Stimulated activated CD4-positive, alpha-beta T cell treated with anti-CD3 and anti-CD28 coated beads, Interleukin-1b, Interleukin-23, amount 100 ng/mL, for 24 hours (primary cell): ENCODE measurements at places on chromosomes 1 and 21.

DNA sequence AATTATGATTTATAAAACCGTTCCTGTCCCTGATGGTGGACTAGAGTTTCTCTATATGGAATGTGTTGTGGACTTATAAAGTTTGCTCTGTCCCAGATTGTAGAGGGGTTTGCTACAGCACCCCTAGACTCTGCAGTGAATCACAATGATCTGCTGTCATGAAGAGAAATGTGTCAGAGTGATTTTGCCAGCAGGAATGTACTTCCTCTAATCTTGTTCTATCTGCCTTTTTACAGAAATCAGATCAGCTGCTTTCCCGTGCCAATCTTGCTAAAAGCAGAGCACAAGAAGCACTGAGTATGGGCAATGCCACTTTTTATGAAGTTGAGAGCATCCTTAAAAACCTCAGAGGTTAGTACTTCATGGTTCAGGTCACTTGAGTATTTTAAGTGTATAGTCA lies 52.0 kb downstream of the LAMC2 start:
- no peak for DNase-seq

DNA sequence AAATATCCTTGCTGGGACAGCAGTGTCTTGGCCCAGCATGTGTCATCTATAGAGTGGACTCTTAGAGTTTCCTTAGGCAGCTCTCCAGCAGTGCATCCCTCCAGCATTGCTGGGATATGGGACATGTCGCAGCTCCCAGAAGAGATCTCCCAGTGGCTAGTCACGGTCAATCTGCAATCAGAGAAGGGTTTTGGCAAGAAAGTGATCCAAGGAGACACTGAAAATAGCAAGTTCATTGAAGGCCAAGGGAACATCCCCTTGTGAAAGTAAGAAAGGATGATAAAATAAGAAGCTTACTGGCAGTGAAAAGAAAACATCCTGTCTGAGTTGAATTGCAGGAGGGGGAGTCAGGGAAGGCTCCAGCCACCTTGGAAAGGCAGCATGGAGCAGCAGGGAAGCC lies 19.3 kb upstream of the NPL start:
- no peak for DNase-seq

DNA sequence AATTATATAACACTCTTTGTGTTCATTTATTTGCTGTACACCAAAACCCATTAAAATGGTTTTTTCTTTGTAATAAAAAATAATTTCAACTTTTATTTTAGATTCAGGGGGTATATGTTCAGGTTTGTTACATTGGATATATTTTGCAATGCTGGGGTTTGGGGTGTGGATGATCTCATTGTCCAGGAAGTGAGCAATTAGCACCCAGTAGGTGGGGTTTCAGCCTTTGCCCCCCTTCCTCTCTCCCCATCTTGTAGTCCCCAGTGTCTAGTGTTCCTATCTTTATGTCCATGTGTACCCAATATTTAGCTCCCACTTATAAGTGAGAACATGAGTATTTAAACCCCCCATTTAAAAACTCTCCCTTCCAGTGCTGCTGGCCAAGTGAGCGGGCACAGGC lies 184.6 kb downstream of the RHOU start:
- no peak for DNase-seq

GRCh38 chr1:74437035-74437434 lies 75.4 kb downstream of the LRRC53 start:
- DNase-seq = no peak

- no peak for DNase-seq
These were observed 122.7 kb downstream of the LMO4 start for GRCh38 chr1:87451229-87451920.

DNA sequence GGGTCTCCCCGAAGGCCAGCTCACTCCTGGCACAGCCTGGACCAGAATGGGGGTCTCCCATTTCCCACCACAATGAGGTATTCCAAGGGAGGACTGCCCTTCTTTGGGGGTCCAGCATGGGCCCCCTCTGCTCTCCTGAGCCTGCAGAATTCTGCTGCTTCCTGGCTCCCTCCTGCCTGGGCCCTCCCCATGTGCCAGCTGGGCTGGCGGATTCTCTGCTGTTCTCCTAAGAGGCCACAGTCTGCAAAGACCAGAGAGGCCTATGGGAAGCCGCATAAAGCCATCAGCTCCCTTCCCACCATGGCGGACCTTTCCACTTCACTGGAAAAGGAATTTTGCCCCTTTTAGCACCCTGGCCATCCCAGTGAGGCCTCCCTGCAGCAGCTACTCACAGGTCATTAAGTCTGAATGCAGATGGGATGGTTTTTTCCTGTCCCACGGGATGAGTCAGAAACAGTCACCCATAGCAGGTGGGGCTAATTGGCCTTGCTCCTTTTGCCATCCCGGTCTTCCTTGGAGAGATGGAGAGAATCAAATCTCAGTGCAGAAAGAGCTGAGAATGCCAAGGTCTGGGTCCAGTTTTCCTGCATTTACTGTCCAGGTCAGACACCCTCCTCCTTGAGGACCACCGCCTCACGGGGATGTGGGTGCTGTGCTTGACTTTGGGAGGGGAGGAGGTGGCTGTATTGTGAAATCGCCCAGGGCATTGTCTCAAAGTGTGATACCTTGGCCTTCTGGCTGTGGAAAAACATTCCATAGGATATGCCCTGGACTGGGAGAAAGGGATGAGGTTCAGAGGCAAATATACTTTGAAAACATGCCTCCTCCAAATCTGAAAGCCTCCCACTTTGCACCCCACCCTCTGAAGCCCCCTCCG lies 23.2 kb downstream of the MYBPH start:
- no peak for DNase-seq

- no peak for DNase-seq
These were observed 465 bp upstream of the CFHR3 start for GRCh38 chr1:196774175-196774574.

DNA sequence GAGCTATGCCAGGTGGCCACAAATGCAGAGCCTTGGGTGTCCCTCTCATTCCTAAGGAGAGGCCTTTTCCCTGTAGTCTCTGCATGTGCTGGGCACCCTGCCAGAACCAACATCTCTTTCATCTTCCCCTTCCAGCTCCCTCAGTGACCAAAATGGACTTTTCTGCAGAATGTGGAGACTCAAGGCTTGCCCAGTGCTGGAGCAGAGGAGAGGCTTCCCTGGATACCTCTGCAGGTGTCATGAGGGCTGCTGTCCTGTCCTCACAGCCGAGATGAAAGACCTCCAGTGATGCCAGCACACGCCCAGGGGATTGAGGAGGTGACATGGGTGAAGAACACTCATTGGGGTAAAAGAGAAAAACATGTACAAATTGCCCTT lies 347.0 kb upstream of the AJAP1 start:
- no peak for DNase-seq

GRCh38 chr1:178241837-178242236 lies 147.9 kb downstream of the RASAL2 start:
- DNase-seq = no peak

- no peak for DNase-seq
These were observed 2.1 kb downstream of the TCHHL1 start for GRCh38 chr1:152086760-152087159.

GRCh38 chr1:161163793-161164192 lies 2.4 kb upstream of the PPOX start:
- no peak for DNase-seq

DNA sequence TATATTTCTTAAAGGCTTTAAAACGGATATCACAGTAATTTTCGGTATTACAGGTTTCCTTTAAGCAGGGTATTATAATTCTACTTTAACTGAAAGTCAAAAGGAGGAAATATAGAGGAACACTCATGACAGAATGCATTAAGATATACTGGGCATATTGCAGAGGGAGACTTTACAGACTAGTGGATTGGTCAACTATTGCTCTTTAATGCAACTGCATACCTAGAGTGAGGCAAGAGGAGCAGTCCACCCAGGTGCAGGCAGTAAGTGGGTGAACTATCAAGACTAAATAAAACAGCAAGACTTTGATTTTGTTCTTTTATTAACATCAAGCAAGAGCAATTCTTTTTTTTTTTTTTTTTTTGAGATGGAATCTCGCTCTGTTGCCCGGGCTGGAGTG lies 10.5 kb downstream of the SCAF4 start:
- DNase-seq = no peak

- no peak for DNase-seq
These were observed 135.5 kb downstream of the TGFB2 start for GRCh38 chr1:218480588-218481099.

DNA sequence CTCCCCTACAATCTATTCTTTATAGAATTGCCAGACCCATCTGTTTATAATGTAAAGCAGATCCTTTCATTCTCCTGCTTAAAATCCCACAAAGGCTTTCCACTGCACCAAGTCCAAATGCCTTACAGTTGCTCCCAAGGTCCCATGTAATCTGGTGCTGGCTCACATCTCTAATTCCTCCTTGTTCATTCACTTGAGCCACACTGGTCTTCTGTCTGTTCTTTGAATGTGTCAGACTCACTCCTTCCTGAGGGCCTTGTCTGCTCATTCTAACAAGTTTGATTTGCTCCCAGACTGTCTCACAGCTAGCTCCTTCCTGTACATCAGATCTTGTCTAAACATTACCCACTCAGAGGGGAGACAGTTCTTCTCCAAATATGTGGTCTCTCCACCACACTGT lies 38.9 kb downstream of the ALG14 start:
- DNase-seq = no peak

DNA sequence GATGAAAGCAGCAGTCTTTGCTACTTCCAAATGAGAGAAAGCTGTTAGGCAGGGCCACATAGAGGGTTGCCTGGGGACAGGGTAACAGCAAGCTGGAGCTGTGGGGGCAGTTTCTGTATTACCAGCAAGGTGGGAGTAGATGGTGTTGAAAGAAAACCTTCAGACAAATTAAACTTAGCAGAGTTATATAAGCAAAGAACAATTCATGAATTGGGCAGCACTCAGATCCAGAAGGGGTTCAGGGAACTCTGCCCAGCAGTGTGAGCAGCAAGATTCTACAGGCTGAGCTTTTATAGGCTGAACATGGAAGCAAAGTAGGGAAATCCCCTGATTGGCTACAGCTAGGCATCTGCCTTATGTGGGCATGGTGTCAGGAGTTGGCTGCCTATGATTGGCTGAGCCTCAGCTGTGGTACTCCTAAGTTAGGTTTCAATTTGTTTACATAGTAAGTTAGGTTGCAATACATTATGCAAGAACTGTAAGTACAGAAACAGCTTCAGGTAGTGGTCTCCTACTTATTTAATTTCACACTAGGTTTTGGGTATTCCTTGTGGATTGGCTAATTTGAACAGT lies 64.1 kb upstream of the TMPRSS2 start:
- DNase-seq = no peak

DNA sequence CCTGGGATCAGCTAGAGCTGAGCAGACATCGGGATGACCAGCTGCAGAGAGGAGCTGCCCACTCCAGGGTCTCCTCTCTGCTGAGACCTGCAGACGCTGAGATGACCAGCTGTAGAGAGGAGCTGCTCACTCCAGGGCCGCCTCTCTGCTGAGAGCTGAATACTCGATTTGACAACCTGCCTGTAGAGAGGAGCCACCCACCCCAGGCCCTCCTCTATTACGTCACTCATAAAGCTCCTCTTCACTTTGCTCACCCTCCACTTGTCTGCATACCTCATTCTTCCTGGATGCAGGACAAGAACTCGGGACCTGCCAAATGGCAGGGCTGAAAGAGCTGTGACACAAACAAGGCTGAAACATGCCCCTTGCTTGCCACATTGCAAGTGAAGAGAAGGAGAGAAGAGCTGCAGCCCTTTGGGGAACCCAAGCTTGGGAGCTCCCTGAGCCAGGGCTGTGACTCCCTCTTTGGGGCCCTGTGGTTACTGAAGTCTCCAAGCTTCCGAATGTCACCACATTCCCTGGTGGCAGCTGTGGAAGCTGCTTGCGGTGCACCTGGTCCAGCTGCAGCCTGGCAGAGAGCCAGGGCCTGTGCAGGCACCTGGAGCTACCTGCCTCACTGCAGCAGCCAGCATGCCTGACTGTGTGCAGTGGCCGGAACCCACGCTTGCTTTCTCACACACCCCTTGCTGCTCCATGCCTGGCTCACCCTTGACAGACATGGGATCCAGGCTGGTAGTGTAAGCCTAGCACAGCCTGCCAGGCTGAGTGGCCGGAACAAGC lies 59.6 kb downstream of the CC2D1B start:
- DNase-seq = no peak

DNA sequence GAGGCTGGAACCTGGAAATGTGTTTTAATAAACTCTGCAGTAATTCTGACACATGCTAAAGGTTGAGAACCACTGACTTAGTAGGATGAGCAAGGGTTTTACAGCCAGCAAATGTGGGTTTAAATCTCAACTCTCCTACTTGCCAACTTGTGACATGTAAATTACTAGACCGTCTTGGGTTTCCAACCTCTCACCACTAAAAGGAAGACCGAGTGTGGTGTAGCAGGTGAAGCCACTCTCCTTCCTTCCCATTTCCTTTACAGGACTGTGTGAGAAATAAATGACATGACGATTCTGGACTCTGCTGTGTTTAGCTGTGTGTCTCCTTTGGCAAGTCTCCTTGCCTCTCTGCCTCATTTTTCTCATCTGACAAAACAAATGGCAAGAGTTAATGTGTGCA lies 49.5 kb upstream of the DNAJC6 start:
- no peak for DNase-seq

DNA sequence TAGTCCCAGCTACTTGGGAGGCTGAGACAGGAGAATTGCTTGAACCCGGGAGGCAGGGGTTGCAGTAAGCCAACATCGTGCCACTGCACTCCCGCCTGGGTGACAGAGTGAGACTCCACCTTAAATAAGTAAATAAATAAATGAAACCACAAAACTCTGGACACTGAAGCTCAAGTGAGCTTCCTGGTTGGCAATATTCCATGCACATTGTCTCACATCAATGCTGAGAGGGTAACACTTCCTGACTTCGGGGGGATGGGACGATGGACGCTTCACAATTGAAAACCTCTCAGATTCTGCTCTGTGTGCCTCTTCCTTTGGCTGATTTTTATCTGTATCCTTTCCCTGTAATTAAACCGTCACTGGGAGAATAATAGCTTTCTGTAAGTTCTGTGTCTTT lies 70.0 kb upstream of the ZNF644 start:
- no peak for DNase-seq

GRCh38 chr1:67590329-67590728 lies 94.7 kb upstream of the GADD45A start:
- DNase-seq = no peak

DNA sequence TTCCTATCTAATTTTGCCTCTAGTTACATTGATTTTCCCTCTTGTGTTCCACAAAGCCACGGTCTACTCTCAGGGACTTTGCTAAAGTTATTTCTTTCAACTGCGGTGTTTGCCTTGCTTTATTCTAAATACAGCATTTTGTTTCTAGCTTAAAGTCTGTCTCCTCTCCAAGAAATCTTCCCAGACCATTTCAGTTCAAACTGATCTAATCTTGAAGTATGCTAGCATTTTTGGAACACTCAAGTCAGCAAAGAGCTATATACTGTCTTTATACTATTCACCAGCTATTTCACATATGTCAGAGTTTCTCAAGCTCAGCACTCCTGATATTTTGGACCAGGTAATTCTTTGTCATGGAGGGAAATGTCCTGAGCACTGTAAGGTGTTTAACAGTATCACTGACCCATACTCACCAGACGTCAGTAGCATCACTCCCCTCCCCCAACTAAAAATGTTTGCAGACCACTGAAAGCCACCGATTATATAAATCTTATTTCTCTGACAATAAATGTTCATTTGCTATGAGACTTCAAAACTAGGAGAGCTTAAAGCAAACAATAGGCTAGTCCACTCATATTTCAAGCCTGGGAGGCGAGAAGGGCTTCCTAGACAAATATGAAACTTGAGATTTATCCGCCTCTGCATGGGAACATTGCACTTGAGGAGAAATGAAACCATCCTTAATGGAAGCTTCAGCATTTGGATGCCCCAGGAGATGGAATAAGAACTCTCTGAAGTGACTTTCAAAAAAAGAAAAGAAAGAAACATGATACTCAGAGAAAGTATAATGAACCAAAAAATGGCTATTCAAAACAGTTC lies 81.1 kb downstream of the KIAA0319L start:
- DNase-seq = no peak

- DNase-seq = no peak
These were observed 27.5 kb upstream of the KDM4A start for GRCh38 chr1:43622471-43622870.
